ENCODE measurements at places on chromosomes 13 and 19.

DNA sequence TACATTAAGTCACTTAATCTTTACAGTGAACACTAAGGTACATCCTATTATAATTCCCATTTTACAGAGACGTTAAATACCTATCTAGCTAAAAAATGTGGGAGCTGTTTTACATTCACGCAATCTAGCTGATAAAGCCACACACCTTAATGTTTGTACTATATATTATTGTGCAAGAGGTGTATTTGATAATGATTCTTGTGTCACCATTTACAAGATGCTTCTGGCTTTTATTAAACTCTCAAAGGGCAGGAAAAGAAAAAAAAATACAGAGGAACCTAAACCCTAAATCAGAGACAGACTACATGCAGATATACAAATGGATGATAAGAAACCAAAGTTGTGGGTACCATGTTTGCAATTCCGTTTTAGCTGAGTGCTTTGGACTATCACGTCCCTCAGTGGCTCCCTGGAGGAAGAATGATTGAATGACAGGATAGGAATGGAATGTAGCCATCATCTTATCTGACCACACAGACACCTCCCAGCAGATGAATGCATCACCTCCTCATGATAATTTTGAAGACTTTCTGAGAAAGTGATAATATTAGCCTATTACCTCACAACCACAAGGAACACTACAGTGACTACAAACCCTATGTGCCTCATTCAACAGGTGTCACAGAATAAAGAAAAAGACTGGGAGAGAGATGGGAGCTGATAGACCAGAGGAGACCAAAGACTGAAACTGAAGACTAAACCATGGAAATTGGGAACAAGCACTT lies 230.5 kb upstream of the SERP2 start:
- no peak for DNase-seq

- DNase-seq = no peak
These were observed 891.8 kb upstream of the SLITRK1 start for GRCh38 chr13:84774111-84774510.

DNA sequence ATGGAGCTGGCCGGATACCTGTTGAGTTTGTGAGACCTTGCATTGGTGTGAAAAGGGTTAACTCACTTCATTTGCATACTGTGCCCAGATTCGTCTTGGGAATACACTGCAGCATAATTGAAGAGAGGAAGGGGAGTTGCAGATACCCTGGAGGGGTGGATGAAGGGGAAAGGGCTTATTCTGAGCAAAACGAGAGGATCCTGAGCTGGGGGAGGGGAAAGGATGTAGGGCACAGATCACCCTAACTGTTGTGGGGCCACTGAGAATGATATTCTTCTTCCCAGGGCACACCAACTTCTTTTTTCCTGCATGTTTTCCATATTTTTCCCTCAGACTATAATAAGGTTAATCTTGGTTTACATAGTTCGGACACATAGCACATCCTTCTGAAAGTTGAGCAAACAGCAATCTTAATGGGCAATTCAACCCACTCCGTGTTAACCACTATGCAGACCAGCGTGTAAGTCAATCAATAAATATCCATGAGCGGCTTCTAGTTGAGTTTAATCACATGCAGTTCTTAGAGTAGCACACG lies 11.7 kb upstream of the PTPRS start:
- DNase-seq = no peak

GRCh38 chr19:41411968-41412265 lies 14.3 kb downstream of the BCKDHA start:
- DNase-seq = no peak

DNA sequence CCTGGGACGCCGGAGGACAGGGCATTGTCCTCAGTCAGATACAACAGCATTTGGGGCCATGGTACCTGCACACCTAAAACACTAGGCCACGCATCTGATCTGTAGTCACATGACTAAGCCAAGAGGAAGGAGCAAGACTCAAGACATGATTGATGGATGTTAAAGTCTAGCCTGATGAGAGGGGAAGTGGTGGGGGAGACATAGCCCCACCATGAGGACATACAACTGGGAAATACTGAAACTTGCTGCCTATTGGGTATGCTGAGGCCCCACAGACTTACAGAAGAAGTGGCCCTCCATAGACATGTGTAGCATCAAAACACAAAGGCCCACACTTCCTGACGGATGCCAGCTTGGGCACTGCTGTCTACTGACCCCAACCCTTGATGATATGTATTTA lies 1.4 kb upstream of the ICAM4 start:
- DNase-seq = no peak

DNA sequence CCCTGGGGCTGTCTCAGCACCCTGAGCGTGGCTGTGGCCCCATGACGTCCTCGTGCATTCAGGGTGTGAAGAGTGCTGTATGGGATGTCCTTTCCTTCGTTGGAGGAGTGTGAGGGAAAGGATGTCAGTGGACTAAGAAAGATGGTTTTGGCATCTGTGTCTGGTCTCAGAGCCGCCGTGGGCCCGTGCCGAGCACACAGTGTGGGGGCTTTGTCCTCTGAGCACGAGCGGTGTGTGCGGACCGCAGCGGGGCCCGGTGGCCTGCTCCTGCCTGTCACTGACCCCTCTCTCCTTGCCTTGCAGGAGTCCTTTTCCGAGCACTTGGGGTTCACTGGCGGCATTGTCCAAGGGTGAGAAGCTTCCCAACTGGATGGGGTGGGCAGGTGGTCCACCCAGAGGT lies 63.3 kb upstream of the LDLR start:
- no peak for DNase-seq

DNA sequence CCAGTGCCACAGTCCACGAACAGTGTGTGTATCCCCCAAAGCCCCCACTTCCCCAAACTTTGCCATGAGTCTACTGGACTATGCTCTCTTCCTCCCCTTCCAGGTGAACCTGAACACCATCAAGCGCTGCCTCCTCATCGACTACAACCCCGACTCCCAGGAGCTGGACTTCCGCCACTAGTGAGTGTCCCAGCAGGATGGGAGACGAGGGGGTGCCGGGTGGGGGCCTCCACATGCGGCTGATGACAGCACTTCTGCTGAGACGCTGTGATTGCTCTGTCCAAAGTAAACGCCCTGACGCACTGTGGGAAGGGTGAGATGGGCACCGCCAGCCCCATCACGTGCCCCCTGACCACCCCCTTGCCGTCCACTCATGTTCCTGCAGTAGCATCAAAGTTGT lies 2.0 kb upstream of the P2RY11 start:
- no peak for DNase-seq

DNA sequence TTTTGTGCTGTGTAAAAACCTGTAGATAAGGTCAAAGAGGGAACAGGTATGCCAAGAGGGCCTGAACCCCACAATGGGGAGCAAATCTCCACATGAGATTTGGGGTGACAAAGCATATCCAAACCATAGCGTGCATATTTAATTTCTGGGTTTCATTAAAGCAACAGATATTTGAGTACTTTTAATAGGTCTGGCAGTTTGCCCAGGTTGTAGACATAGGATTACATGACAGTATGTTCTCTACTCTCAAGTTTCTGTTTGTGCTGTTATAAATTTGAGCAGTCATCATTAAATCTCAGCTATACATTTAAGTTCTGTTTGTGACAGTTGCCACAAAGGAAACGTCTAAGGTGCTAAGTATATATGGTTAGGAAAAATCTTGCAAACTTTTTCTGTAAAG lies 236.4 kb downstream of the ATP8A2 start:
- DNase-seq = no peak

GRCh38 chr13:35474496-35475211 lies 1.8 kb downstream of the MAB21L1 start:
- DNase-seq = no peak

GRCh38 chr13:112955271-112955937 lies 13.6 kb upstream of the MCF2L start:
- no peak for DNase-seq

DNA sequence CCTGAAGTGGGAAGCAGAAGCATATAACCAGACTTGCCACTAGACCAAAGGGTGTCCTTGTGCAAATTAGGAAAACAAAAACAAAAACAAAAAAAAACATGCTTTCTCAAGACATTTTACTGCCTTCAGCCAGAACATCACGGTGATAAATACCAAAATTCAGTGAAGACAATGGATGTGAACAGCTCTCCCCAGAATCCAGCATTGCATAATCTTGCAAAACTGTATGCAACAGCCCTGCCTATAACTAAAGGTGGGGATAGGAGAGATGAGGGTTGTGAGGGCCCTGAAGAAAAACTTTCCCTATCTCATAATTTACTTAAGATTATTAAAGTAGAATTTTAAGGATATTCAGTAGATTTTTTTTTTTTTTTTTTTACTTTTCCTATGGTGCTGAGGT lies 24.9 kb upstream of the NDFIP2 start:
- no peak for DNase-seq

DNA sequence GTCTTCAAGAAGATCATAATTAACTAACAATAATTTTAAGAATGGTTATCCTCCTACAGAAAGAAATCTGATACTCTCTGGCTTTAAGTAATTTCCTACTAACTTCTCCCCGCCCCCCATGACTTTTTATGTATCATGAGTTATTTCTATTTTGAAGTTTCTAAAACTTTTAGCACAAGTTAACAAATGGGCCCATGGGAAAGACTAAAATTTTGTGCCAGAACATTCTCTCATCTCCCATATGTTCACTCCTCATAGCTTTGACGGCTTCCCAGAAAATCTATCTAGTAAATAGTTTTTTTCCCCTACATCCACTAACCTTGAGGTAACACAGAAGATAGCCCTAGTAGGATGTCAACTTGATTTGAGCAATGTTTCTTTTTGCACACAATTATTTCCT lies 148.3 kb downstream of the POSTN start:
- DNase-seq = no peak

DNA sequence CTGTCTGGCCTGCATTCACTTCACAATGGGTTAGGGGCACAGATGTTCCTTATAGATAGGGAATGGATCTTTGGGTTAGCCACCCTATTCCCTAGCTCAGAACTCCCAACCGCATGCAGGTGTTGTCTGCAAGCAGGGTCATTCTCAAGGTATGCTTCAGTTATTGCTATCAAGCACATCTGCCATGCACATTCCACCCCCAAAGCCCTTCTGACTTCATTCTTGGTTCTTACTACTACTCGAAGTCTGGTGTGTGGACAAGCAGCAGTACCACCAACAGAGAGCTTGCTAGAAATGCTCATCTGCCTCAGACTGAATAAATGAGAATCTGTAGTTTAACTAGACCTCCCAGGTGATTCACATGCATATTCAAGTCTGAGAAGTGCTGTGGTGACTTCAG lies 31.3 kb downstream of the SERPINE3 start:
- no peak for DNase-seq

DNA sequence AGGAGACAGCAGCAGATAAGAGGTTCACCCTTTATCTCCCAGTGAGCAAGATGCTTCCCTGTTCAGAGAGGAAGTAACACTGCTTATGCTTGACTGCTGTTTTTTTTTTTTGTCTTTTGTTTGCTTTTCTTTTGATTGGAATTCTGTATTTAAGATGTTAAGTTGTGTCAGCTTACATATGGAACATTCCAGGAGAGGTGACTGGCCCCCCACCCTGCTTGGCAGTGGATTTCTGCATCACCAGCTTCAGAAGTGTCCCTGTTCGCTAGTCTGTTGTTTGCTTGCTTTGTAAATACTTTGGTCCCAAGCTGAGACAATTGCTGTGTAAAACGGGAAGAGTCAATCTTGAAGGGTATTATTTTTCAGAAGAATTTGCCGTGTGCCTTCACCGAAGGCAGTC lies 43.0 kb downstream of the IFT88 start:
- no peak for DNase-seq

GRCh38 chr13:91017031-91017668 lies 330.3 kb upstream of the MIR17HG start:
- no peak for DNase-seq

DNA sequence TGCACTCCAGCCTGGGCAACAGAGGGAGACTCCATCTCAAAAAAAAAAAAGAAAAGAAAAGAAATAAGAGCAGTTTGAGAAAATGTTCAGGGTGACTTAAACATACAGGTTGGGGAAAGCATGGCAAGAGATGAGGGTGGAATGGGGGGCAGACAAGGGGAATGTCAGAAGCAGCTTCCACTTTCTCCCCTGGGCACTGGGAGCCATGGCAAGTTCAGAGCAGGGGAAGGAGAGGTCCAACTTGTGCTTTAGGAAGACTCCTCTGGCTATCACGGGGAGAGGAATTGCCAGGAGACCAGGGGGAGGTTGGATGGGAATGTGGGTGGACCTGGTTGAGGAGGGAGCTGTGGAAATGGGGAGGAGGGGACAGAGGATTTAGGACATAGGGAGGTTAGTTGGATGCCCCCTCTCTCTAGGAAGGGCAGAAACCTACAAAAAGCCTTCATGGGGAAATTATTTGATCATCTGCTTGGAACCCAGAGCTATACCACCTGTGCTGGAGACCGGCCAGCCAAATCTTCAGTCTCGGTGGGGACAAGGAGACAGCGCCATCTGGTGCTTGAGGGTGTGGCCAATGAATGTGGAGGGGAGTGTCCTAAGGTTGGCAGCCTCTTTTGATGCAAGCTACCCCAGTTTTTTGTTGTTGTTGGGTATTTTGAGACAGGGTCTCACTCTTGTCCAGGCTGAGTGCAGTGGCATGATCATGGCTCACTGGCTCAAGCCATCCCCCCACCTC lies 7.3 kb upstream of the STRN4 start:
- DNase-seq = peak; percentile 26

DNA sequence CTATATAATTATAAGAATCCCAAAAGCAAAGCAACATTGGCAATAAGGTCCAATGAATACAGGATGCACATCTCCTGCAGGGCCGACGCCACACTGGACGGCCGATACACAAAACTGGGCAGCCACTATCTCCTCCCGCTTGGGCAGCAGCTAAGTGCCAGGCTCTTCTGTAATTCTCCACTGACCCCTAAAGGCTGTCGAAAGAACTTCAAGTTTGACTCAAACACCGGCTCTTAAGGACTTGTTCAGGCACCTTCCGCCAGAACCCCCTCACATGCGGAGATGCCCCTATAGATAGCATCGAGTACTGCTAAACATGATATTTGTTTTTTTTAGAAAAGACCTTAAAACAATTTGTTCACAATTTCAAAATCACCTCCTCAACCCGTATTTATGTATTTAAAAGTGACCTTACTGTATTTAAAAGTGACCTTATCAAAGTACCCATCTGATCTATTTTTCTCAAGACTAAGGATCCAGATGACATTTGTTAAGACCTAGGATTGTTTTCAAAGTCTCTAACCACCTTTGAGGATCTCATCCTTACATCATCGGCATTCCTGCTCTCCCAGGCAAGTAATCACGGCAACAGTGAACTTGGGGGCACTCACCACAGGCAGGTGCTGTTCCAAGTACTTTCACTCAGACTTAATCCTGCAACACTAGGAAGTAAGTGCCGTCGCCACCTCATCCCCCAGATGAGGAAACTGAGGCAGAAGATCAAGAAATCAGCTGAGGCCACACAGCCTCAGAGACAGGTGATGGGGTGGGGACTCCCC lies 77.8 kb downstream of the TUBGCP3 start:
- DNase-seq = no peak

GRCh38 chr19:11692127-11692790 lies 46.5 kb downstream of the ZNF823 start:
- no peak for DNase-seq

GRCh38 chr13:24038405-24038804 lies 122.1 kb upstream of the SPATA13 start:
- DNase-seq = no peak

GRCh38 chr19:2255982-2256685 lies at the start of gene JSRP1:
Gene JSRP1 (minus strand): TSS chr19:2256417. CDS start chr19:2255314, 1,103 bp downstream.
- DNase-seq = no peak

- no peak for DNase-seq
These were observed 106.5 kb downstream of the TEX26 start for GRCh38 chr13:31038834-31039552.

GRCh38 chr19:41330481-41330880 lies 20.5 kb downstream of the CCDC97 start:
- no peak for DNase-seq

GRCh38 chr13:51500687-51501086 lies 47.9 kb upstream of the INTS6 start:
- DNase-seq = no peak

- DNase-seq = no peak
These were observed 100.0 kb upstream of the PCDH9 start for GRCh38 chr13:67330149-67330548.
